Left ventricle myocardium inferior (tissue), 1 donor: ENCODE measurements at places on chromosomes 12 and 14. TPM values are rescaled to one million over a fixed set of nuclear protein-coding genes. Genes with fewer than 3 reads are reported as not detected.

DNA sequence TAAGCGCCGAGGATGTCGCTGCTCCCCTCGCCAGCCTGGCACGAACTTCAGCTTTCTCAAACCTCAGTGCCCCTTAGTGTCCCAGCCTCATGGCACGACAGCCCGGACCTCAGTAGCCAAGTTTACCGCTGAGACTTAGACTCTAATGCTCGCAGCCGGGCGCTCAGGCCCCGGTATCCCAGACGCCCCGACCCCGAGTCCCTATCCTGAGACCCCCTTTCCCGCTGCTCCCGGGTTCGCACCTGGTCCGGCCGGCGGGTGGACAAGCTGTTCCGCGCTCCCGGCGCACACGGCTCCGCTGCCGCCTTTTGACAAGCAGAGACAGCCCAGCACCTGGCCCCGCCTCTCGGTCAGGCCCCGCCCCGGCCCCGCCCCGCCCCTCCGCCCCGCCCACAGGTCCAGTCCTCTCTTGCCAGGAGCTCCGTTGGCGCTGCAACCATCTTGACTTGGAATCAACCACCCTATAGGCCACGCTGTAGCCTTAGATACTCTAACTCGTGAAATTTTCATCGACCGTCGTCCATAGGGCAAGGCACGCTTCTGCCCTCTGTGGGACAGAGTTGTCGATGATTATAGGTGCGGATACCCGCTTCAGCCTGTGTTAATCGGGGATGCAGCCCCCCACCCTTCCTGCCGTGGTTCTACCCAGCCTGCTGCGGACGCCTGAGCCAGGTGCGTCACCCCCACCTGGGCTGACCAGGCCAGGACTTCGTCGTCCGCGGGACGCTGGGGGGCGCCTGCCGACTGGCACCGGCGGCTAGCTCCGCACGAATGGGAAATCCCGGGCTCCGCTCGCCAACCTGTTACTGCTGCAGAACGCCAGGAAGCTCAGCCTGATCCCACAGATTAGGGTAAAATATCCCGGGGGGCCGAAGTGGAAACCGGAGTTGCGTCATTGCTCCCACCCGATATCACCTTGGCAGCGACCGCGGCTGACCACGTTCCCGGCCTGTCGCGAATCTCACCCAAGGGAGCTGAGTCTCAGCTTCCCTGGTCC lies at the start of gene VDR:
Gene VDR (minus strand): TSS at position 282 of the 997 bp plus-strand sequence. CDS start 25,881 bp downstream, outside the sequence.
- DNase-seq: peak; percentile 70

The MANSC1 gene
- 8.7 TPM for total RNA-seq

GRCh38 chr14:93984070-93984469 lies 7.7 kb upstream of the ASB2 start:
- no peak for DNase-seq

DNA sequence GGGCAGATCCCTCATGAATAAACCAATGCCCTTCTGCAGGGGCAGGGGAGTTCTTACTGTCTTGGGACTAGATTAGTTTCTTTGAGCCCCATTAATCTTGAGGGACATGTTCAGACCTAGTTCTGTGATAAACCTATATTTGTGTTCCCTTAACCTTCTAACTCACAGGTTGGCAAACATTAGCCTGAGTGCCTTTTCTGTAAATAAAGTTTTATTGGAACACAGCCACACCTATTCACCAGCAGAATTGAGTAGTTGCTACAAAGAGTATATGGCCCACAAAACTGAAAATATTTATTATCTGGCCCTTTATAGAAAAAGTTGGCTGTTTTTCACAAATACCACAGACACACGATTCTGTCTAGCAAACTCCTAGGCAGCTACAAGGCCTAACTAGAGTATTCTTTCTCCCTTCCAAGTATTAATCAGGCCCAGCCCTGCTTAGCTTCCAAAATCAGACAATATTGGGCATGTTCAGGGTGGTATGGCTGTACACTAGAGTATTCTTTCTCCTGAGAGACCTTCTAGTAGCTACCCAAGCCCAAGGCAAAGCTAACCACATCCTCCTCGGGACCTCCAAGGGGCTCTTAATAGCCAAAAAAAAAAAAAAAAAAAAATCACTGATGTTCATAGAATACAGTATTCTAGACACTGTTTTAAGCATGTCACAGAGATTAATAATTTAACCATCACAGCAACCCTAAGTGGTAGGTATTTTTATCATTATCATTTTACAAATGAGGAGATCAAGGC lies 199.3 kb upstream of the PWP1 start:
- no peak for DNase-seq

The KRT2 gene
- total RNA-seq: not detected

DNA sequence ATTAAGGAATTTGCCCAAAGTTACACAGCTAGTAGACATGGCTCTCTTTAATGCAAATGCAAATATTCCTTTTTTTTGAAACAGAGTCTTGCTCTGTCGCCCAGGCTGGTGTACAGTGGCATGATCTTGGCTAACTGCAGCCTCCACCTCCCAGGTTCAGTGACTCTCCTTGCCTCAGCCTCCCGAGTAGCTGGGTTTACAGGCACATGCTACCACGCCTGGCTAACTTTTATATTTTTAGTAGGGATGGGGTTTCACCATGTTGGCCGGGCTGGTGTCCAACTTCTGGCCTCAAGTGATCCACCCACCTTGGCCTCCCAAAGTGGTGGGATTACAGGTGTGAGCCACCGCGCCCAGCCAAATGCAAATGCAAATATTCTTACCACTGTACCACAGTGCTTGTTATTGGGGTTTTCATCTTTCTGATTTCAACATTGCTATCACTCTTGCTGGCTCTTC lies 24.5 kb upstream of the HIGD1C start:
- no peak for DNase-seq

GRCh38 chr14:52399921-52400595 lies 85.9 kb downstream of the PTGER2 start:
- no peak for DNase-seq

DNA sequence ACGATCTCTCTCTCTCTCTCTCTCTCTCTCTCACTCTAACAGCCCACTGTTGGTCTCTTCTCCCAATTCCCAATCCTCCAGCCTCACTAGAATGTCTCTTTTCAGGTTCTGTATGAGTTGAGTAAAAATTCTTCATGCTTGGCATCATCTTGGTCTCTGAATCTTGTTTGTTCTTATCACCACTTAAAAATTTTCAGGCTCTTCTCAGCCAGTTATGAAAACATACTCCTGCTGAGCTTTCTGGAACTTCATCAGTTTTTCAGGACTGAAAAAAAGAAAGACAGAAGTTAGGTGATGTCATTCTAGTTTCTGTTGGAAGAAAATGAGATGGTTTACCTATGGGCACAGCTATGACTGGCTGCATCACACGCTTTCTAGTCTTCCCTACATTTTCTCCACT lies 11.5 kb upstream of the IL22 start:
- no peak for DNase-seq

- no peak for DNase-seq
Observed at GRCh38 chr14:78074561-78074960, 95.6 kb upstream of the NRXN3 start.

DNA sequence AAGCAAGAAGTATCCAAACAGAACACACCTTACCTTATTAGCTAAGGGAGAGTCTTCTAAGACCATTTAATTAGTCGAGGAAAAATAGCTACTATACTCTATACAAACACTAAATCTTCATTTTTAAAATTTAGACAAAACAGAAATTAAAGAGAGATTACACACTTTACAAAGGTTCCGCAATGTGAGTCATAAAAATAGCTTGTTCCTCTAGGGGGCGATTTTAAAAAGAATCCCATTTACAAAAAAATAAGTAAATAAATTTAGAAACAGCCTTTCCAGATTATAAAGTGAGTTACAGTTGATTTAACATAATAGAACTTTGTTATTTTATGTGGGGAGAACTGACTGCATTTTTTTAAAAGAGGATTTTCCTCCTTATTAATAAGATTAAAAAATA lies 201.6 kb downstream of the PAX9 start:
- DNase-seq: no peak

- DNase-seq: no peak
Observed at GRCh38 chr12:15225136-15225862, 4.1 kb upstream of the RERG start.
